ENCODE measurements at places on chromosomes 2 and 18.

DNA sequence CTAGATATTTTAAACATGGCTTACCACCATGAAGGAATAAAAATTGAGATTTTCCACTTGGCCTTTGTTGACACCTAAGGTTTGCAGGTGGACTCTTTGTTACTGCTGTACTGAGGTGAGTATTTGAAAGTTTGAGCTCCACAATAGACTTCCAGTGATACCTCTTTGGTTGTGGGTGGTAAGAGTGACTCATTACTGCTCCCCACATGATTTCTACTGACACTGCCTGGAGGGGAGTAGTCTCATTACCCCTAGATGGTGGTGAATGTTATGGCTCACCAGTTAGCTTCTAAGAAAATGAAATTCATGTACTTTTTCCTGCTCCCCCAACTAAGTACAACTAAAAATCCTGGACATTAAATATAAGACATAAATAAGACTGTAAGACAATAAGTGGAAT is 1183.1 kb upstream of the TMEFF2 start:
- no peak for DNase-seq

- DNase-seq: no peak
These were observed 2.2 kb downstream of the DSG2 start for GRCh38 chr18:31500051-31500688.

GRCh38 chr2:181235011-181235410 is 222.2 kb upstream of the ITGA4 start:
- DNase-seq: no peak

DNA sequence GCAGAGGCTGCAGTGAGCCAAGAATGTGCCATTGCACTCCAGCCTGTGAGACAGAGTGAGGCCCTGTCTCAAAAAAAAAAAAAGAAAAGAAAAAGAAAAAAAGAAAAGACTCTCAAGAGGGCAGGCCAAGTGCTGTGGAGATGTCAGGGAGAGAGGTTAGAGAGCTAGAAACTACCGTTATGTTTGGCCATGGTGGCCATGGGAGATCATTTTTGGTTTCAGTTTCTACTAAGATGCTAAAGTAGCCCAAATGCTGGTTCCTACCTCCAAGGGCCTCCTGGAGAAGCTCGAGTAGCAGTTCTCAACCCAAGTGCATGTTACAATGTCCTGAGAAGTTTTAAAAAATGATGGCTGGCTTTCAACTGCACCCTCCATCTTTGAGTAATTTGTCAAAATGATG is 47.4 kb upstream of the TCF4 start:
- no peak for DNase-seq

DNA sequence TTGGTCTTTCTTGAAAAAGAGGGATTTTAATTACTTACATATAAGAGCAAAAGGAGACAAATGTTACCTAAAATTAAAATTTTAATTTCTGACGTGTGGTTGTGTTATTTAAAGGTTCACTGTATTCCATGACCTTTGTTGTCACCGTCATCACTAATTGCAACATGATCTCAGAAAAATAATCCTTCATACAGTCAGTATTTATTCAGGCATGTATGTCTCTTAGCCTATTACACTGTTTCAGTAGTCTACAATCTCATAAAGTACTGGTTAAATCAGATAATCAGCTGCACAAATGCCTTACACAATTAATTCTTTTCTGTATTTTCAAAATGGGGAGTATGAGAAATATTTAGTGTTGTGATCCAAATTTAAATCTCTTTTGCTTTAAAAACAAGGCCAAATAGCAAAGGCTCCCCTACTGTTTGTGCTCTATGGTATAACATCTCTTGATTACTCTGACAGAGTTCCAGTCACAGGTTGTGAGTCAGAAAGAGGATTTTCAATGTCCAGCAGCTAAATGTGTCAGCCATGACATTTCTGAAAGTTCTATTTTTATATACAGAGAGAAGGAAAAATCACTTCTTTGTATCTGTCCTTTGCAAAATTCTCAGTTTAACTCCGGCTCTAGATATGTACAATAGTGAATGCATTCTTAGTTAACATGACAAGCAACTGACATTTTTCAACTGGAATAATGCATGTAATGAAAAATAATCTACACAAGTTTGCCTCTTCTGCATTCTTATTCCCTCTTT is 184.0 kb downstream of the FIGN start:
- peak; percentile 8 for DNase-seq

DNA sequence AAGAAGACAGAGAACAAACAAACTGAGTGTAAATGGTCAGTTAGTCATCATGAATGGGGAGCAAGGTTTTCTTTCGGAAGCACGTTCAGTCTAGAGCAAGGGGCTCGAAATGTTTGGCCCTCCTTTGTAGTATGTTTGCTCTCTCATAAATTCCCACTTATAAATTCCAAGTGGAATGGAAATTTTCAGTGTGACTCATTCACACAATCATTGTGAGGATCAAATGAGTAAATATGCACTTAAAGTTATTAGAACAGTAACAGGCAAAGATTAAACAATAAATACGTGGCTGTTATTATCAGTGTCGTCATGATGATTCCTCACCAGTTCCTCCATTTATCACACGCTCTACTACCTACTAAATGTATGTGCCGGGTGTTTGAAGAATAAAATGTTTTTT is 10.5 kb downstream of the CNGA3 start:
- DNase-seq: no peak

DNA sequence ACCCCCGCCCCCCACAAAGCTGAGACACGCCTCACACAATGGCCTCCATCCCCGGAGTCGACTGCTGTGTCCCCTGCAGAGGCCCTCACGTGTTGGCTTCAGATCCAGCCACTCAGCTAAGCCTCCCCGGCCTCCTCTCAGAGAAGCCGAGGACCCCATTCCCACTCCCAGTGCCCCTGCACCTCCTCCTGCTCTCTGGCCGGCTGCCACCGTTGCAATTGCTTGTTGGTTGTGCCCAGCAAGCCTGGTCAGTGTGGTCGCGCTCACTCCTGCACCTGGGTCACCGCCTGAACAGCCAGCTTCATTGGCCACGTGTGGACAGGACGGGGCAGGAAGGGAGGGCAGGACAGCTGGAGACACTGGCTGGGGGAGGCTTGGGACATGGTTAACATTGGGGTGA is 191.5 kb upstream of the SALL3 start:
- no peak for DNase-seq

DNA sequence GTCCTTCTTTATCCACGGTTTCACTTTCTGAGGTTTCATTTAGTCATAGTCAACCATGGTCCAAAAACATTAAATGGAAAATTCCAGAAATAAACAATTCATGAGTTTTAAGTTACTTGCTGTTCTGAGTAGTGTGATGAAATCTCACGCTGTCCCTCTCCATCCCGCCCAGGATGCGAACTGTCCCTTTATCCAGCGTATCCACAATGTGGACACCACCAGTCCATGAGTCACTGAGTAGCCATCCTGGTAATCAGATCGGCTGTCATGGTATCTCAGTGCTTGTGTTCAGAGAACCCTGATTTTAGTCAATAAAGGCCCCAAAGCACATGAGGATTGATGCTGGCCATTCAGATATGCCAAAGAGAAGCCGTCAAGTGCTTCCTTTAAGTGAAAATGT is 3.7 kb downstream of the SP140L start:
- DNase-seq: peak; percentile 24

DNA sequence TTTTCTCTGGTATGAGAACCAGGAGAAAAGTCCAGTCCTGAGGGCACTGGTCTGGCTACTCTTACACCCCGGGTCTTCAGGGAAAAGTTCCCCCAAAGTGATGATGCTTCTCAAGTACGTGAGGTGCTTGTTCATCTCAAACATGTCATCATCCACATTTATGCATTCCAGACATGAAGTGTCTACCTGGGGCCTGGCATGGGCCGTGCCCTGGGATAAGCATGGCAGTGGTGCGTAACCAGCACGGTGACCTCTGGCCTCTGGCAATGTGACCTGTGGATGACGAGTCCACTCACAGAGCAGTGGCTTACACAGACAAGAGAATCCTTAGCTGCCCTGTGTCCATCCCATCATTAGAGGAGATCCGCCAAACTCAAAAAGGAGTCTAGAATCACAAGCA is 74.8 kb upstream of the LGALSL start:
- DNase-seq: no peak

DNA sequence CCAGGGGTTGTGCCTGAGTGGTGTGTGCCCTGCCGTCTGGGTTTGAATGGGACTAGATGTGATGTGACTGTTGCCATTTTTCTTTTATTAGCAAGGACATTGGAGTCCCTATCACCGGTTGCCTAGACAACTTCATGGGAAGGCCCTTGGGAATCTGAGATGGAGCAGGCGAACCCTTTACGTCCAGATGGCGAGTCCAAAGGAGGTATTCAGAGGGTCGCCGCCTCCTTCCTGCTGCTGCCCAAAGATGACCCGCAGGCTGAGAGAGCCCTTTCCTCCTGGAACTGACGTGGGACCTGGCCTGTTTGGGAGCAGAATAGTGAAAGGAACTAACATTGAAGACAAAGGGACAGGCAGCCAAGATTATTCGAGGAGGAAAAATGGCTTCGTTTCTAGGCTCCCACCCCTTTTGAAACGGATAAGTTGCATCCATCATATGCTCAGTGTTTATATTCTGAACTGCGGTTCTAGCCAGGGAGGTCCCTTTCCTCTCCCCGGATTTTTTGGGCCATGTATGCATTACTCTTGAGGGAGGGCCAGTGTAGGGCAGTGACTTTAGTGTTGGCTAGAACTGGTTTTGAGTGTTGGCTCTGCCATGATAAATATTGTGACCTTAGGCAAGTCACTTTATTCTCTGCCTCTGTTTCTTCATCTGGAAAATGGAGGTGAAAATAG is 673 bp downstream of the CENPO start:
- peak; percentile 33 for DNase-seq

GRCh38 chr2:239397931-239398471 is 2.8 kb downstream of the HDAC4 start:
- no peak for DNase-seq

DNA sequence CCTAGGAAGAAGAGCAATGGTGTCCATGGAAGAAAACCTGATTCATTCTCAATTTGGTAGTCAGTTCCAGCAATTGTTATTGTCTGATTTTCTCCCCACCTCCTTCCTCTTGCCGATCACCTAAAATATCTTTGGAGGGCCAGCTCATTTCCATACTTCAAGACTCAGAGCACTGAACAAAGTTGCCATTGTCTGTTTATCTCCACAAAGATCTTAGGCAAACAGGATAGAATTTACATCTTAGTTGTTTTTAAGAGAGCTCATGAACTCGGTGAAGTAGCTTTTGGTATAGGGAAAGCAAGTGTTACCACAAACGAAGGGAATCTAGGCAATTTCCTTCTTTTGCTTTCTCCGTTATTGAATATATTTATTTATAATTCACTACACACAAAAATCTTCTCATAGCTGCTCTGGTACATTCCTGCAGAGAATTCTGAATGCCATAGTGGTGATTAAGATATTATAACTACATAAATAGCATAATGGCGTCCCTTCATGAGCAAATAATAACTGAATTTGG is 41.5 kb upstream of the CHST9 start:
- no peak for DNase-seq

GRCh38 chr2:30684026-30684425 is 123.2 kb downstream of the CAPN13 start:
- DNase-seq: no peak

- DNase-seq: no peak
These were observed 255.1 kb downstream of the RND3 start for GRCh38 chr2:150232321-150232720.

DNA sequence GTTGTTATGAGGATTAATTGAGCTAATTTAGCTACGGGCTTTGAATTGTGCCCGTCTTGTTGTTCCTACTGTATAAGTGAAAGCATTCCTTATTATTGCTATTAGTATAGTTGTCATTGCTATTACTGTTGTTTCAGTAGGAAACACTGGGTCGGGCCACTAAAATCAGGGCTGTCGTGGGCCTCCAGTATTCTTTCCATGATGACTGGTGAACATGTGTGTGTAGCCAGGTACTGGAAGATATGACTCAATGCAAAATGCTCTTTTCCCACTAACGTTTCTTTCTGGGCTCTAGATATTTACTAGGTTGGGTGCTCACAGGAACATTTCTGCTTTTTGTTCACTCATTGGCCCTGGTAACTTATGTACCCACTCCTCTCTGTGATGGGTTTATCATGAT is 4.9 kb downstream of the TTL start:
- no peak for DNase-seq

DNA sequence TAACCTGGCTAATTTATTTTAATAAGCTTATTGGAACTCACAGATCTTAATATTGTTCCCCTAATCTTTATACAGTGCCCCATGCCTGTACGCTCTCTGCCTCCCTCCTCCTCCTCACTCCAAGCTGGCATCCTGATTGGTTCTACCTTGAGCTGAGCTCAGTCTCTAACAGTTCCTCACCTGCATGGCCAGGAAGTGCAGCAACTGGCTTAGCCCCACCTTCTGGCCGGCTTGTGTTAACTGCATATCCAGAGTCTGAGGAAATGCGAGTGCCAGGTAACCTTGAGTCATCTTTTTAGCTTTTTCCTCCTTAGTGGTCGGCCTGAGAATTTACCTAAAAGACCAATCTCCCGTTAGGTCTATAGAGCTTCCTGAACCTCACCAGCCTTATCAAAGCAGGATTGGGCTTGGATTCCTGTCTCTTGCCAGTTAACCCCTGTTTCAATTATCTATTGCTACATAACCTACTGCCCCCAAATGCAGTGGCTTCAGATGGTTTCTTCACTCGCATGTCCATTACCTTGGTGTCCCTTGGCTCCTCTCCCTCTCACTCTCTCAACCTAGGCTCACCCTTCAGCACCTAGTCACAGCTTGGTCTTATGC is 89.5 kb upstream of the STK39 start:
- DNase-seq: no peak

DNA sequence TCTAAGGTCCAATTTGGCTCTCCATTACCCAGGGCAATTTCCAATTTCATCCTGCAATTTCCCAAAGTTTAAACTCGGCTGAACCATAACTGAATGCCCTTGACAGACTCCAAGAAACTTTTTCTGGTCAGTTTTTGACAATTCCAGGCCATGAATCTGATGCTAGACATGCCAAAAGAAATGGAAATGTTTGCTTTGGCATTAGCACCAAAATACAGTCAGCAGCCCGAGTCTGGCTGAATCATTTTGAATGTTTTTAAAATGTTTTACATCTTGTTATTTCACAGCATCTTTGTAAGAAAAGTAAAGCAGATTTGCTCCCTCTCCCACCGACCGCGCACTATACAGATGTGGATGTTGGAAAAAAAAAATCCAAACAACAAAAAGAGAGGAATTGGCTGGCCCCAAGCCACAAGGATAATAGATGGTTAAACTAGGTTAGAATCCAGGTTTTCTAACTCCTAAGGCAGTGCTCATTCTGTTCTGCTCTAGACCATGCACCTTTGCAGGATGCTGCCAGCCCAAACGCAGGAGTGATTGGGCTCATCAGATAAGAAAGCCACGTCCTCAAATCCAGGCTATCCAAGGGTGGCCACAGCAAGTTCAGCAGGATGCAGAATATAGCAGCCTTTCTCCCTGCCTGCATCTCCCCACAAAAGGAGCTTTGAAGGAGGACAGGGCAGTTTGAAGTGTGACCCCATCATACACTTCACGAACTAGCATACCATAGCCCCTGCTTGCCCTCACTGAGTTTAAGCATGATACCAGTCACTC is 167.5 kb downstream of the ALK start:
- DNase-seq: peak; percentile 88

- DNase-seq: no peak
These were observed 57.3 kb downstream of the TNS1 start for GRCh38 chr2:217945530-217945929.
